Panc1 (cell line): ENCODE measurements at places on chromosomes 11 and 22. TPM values are rescaled to one million over a fixed set of nuclear protein-coding genes. Genes with fewer than 3 reads are reported as not detected.

- DNase-seq, result no peak
These were observed 8.3 kb downstream of the SRSF8 start for GRCh38 chr11:95074792-95075563.

- no peak for DNase-seq
These were observed 95.4 kb downstream of the MYO18B start for GRCh38 chr22:25837288-25837900.

- no peak for DNase-seq
These were observed 162.7 kb upstream of the SORL1-AS1 start for GRCh38 chr11:121615501-121615900.

- DNase-seq, result no peak
These were observed 124.7 kb downstream of the CADM1 start for GRCh38 chr11:115379528-115379927.

GRCh38 chr11:72349053-72349452, 85.3 kb downstream of the CLPB start:
- no peak for DNase-seq

- DNase-seq, result no peak
These were observed 33.7 kb upstream of the USP47 start for GRCh38 chr11:11807811-11808782.

- no peak for DNase-seq
These were observed 34.9 kb upstream of the DAGLA start for GRCh38 chr11:61645179-61645868.

GRCh38 chr11:126782810-126783209, 217.8 kb downstream of the KIRREL3 start:
- DNase-seq, result no peak

DNA sequence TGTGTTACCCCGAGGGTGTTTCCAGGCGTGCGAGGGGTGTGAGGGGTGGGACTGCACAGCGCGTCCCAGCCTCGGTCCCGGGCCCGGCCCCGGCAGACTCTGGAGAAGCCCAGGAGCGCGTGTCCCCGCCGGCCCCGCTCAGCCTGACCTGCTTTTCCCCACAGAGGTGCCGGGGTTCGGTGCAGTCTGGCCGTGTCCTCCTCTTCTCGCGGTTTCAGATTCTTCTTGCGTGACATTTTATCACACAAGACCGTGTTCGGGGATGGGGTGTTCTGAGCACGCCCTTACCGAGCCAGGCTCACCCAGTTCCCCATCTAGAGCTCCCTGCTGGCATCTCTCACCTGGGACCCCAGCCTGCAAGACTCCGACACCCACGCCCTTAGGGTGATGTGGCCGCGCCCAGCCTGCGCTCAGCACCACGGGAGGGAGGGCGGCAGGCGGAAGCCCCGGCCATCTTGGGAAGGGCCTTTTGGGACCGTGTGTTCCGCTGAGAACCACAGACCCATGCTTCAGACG, 775.6 kb downstream of the BRD1 start:
- no peak for DNase-seq

DNA sequence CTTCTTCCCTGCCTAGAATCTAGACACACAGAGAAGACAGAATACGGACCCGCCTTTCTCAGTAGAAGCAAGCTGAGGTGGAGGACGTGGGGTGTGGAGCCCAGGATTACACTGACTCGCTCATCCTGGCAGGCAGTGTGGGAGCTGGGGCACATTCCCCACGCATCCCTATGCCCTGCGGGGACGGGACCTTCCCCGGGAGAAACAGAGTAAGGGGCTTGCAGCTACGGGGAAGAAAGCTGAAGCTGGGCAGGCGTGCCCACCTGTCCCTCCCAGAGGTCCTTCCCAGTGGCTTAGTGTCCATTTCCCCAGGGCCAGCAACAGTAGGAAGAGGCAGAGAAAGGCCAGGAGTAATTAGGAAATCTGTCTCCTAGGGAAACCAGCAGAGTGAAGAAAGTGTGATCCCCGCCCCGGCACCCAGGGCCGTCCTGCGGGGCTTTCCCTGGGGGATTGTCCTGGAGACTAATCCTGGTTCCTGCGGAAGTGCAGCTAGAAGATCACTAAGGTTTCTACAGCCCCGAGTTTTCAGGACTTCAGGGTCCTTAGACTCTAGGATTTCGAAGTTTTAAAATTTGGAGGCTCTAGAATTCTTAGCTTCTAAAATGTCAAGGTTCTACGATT, 7.8 kb downstream of the DNAJB13 start:
- DNase-seq, result no peak

Gene DNAJB7
- not detected for total RNA-seq
